ENCODE measurements at places on chromosomes 6 and 20. TPM values are rescaled to one million over a fixed set of nuclear protein-coding genes. Genes with fewer than 3 reads are reported as not detected.
A peak's percentile ranks its signal among the peaks of the same experiment; 100 is the strongest.

Gene PTGIS
- 0.56 TPM for total RNA-seq

Gene BTN1A1
- not detected for total RNA-seq

Gene DPPA5
- total RNA-seq, result not detected

Gene FOXQ1
- not detected for total RNA-seq

DNA sequence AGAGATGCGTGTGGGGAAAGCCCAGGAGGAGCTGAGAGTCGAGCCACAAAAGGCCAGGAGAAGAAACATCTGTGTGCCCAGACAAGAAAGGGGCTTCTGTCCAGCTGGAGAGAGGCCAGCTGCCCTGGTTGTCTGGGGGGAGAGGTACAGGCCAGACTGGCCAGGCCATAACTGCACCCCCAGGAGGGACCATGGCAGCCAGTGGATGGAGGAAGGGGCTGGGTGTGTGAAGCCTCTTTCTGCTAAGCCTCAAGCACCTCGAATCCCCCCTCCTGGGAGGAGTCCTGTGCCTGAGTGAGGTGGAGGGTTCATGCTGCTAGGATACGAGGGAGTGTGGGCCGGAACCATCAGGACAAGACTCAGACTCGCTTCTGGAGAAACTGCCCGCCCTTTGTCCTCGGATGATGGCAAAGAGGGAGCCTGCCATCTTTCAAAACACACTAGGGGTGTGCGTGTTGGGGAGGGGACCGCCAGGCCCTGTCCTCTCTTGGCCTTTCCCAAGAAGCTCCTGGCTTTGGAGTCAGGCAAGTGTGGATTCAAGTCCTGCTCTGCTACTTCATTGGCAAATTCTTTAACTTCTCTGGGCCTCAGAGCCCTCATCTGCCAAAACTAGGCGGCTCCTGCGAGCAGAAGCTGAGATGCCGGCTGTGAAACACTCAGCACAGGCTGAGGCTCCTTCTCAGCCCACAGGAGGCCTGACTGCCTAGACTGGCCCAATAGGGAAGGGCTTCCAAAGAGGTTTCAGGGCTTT, 90.3 kb downstream of the ASXL1 start:
- DNase-seq, result no peak

DNA sequence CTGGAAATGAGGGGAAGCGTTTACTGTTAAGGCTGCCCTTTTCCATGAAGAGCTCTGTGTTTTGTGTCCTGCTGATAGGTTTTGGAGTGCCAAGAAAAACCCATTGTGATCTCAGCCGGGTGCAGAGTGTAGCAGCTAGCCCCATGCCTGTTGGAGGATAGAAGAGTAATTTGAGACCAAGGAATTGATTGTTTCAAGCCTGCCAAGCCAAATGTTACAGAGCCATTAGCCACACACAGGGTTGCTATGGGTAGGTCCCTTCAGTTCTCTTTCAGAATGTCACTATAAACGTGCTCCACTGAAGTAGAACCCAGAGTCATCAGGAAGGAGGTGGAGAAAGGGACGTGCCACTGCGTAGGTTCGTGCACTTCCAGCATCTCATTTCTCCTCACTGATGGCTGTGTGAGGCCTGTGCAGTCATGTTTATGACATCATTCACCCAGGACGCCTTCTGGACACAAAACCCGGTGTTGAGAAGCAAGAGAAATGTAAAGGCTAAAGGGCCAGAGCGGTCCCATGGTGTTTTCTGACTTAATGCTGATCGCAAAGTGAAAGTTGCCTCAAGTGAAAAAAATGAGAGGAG, 6.6 kb downstream of the GMPR start:
- no peak for DNase-seq

DNA sequence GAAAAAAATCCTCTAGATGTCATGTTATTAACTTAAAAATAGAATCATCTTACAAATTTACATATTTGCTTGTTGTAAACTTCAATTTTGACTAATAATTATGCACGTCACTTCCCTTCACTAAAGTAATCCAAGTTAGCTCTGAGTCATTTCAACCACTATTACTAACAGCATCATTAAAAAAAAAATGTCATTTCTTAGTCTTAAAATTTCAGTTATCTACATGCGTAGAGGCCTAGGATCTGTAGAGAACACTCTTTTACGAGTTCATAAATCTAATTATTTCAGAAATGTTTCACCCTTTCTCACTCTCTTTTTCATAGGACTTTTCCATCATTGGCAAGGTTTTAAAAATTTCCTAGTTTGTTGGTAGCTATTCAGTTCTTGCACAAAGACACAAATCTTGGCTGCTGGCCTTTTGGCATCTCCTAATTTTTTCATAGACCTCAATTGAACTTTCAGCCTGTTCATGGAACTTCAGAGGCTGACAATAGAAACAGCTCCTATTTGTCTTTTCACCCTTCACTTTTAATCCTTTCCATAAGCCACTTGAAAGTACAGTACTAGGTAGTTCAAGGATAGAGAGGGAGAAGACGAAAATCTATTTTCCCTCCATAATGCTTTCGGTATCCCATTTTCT, 61.5 kb downstream of the OGFRL1 start:
- DNase-seq, result no peak

- DNase-seq, result no peak
Observed at GRCh38 chr6:10591422-10592160, 70.4 kb downstream of the GCNT2 start.

DNA sequence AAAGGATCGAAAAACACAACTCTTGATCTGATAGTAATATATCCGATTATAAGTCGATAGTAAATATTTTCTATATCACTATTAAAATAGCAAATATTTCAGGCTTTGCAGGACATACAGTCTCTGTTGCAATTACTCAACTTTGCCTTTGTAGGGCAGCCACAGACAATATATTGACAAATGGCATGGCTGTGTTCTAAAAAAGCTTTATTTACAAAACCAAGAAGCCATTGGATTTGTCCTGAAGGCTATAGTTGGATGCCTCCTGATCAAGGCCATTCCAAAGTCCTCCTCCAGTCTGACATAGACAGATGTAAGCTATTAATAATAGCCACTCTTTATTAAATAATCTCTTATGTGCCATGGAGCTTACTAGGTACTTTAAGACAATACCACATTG, 5.9 kb downstream of the OCSTAMP start:
- no peak for DNase-seq

DNA sequence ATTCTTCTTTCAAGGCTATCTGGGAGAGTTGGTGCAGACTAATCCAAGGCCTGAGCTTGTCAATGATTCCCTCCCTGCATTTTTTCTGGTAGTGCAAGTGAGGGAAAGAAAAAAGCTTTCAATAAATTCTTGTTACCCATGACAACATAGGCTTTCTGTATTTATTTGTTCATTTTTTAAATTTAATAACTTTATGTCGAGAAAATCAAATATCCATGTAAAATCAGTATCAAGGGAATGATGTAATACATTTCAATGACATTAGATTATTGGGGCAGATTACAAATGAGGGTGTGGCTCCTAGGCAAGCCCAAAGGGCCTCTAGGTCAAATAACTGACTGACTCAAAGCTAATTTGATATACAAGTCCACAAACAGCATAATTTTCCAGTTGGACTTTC, 104.0 kb downstream of the GJA1 start:
- DNase-seq, result no peak

GRCh38 chr6:145763742-145764141, 28.4 kb upstream of the EPM2A start:
- no peak for DNase-seq

- DNase-seq, result peak; percentile 95
Observed at GRCh38 chr6:158475344-158476302, 84.3 kb upstream of the TMEM181 start.

DNA sequence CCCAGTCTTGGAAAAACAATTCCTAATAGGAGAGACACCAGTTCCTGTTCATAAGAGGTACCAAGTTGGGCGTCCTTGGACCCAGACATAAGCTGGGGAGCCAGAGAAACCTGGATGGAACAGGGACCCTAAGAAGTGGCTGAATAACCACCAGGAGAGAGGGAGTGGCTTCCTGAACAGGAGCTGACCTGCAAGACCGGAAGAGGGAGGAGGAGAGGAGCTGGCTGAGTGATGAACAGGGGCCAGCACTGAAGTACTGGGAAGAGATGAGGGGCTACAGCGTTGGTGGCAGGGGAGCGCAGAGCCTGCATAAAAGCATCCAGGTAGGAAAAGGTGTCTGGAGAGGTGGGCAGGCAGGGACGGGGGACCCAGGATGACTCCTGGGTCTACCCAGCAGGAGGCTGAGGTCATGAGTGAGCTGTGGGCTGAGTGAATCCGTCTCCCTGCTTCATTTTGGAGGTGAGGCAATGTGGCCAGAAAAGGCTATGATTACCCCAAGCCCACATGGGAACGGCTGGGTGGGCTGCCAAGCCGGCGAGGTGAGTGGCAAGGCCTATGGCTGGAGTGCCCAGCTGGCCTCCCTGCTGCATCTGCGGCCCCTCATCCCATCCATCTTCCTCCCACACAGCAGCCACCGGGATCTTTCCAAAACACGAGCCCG, 34.4 kb upstream of the ZFAND3 start:
- no peak for DNase-seq

DNA sequence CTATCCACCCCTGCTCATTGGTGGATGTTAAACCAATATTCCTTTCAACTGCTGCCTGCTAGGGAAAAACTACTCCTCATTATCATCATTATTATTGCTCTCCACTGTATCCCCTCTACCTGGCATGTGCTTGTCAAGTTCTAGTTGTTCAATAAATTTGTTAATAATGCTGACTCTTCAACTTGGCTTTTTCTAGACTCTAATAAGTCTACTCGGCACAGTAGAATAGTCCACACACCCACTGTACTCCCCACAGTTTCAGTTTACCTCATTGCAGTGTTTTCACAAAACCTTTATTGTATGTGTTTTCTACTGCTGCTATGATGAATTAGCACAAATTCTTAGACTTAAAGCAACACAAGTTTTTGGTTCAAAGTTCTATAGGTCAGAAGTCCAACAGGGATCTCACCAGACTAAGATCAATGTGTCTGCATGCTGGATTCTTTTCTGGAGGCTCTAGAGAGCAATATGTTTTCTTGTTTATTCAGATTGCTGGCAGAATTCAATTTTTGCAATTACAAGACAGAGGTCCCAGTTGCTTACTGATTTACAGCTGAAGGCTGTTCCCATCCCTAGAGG, 13.1 kb downstream of the BTN3A1 start:
- no peak for DNase-seq

- DNase-seq, result no peak
Observed at GRCh38 chr20:34300809-34301586, 2.2 kb downstream of the AHCY start.

DNA sequence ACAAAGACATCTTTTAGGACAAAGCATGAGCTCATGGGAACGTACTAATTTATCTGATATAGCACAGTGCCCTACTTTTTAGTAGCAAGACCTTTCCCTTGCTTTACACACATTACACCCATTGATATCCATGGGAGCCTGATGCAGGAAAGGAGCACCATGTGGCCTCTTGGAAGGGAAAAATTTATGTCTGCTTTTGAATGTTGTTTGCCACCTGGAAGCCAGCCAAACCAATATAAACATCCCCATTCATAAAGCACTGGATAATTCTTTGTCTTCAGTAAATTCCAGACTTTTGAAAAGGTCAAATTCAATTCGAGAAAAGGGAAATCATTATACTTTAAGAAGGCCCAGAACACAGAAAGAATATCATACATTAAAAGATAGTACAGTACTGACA, 152.3 kb upstream of the BEND6 start:
- peak; percentile 73 for DNase-seq

DNA sequence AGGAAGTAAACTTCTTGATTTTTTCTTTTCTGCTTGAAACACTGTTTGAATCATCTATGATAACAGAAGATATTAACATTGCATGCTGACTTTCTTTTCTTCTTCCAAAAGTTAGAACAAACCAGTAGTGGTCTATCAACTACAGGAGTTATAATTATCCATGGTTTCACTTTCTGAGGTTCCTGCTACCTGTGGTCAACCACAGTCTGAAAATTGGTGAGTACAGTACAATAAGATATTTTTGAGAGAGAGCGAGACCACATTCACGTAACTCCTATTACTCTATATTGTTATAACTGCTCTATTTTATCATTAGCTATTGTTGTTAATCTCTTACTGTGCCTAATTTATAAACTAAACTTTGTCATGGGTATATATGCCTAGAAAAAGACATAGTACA, 86.1 kb downstream of the MAP7 start:
- DNase-seq, result no peak

DNA sequence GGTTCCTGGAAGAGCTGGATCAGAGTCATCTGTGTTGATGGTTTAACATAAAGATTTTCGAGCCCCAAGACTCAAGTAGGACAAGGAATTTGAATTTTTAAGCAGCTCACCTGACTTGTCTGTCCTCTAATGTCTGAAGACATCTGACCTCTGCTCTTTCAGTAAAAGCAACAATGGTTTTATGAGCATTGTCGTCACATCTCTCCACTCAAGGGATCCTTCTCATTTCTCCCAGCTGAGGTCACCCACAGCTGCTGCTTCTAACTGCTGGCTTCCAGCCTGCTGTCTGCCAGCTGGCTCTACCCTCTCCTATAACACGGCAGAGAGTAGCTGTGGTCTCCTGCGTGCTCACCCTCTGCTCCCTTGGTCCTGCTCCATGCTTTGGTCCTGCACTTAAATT, 24.7 kb upstream of the HDAC2 start:
- DNase-seq, result peak; percentile 94
